ENCODE measurements at places on chromosomes 13 and 19. TPM values are rescaled to one million over a fixed set of nuclear protein-coding genes. Genes with fewer than 3 reads are reported as not detected.

DNA sequence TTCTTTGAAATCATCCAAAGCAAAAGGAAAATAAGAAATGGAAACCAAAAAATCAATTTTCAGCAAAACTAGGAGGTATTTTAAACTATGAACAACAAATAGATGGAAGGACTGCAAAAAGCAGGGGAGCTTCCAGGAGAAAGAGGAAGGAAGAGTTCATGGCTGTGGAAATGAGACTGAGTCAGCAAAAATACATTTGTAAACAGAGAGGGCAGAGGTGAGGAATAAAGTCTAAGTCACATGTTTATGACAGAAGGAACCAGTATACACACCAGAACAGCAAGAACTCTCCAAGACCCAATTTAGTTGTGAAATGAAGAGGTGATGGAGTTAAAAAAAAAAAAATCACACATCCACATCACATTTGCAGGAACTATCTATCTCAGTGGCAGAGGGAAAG, 69.6 kb downstream of the RNASEH2B start:
- H3K27ac ChIP-seq: no peak overlapping the region
- no peaks in the 10 kb centered on the region for H3K27me3 ChIP-seq
- H3K4me3 ChIP-seq: no peak overlapping the region
- DNase-seq: no peak
- H3K4me1 ChIP-seq: no peaks in the 10 kb centered on the region

SIGLEC12 gene
- polyA plus RNA-seq: not detected

- no peak overlapping the region for H3K27ac ChIP-seq
- H3K4me3 ChIP-seq: no peak overlapping the region
- no peaks in the 10 kb centered on the region for H3K27me3 ChIP-seq
- H3K36me3 ChIP-seq: no peaks in the 10 kb centered on the region
- DNase-seq: no peak
Measured at GRCh38 chr13:72552731-72553130, 174.7 kb downstream of the MZT1 start.

- H3K27ac ChIP-seq: no peak overlapping the region
- H3K4me3 ChIP-seq: no peak overlapping the region
- H3K36me3 ChIP-seq: no peaks in the 10 kb centered on the region
Measured at GRCh38 chr13:41561170-41561569, 103.8 kb downstream of the RGCC start.

- H3K36me3 ChIP-seq: no peaks in the 10 kb centered on the region
- H3K4me1 ChIP-seq: no peaks in the 10 kb centered on the region
- no peak overlapping the region for H3K4me3 ChIP-seq
- H3K27ac ChIP-seq: no peak overlapping the region
Measured at GRCh38 chr13:111629457-111629856, 309.0 kb downstream of the TEX29 start.

LGALS4 gene
- 0.58 TPM for polyA plus RNA-seq

Measured in SK-N-SH (cell line).